ENCODE measurements at places on chromosomes 1 and 21.

DNA sequence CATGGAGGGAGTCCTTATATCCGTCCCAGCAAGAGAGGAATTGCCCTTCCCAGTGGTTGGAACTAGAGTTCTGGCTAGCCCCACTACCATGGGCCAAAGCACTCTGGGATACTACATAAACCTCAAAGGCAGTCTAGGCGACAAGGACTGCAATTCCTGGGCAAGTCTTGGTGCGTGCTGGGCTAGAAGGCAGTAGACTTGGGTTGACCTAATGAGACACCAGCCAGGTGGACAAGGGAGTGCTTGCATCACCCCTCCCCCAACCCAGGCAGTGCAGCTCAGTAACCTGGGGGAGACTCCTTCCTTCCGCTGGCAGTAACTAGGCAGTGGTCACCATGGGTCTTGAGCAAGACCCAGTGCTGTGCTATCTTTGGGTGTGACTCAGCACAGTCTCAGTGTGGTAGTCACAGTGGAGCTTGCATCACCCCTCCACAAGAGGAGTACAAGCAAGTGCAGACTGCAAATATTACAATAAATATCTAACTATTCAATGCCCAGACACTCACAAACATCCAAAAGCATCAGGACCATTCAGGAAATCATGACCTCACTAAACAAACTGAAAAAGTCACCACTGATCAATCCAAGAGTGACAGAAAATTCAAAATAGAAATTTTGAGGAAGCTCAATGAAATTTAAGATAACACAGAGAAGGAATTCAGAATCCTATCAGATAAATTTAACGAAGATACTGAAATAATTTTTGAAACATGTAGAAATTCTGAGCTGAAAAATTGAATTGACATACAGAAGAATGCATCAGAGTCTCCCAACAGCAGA, 84.7 kb upstream of the LYPLAL1 start:
- peak; percentile 88 for DNase-seq

- DNase-seq: no peak
These were observed 5.4 kb upstream of the SFN start for GRCh38 chr1:26857473-26858060.

GRCh38 chr1:169395955-169396354, 28.0 kb downstream of the BLZF1 start:
- no peak for DNase-seq

GRCh38 chr1:237851210-237851845, 39.4 kb downstream of the ZP4 start:
- peak; percentile 82 for DNase-seq

DNA sequence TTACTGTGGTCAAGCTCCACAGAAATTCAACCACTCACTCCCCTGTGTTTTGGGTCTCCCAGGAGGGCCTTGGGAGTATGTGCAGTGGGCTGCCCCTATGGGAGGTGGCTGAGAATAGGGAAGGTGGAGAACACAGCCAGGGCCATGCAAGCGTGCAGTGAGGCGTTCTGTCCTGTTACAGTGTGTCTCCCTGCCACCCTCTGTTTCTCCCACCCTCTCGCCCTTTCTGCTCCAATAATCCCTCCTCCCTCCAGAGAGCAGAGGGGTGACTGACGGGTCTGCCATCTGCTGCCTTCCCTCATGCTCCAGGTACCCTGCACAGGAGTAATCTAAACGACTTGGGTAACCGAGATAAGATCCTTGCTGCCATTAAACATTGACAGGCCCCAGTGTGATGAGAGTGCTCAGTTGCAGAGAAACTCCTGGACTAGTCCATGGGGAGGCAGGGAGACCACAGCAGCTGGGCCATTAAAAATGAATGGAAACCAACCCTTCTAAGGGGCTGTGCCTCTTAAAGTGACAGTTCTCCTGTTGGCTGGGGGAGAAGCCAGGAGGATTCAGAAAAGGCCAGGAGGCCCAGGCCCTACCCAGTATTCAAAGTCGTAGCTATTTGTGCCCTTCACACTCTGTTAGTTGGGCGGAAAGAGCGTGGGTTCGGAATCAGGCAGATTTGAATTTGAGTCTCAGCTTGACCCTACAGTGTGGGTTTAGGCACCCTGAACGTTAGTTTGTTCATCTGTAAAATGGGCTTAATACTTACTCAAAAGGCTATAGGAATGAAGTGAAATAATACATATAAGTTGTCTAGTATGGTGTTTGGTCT, 22.4 kb upstream of the BTG2 start:
- DNase-seq: no peak

DNA sequence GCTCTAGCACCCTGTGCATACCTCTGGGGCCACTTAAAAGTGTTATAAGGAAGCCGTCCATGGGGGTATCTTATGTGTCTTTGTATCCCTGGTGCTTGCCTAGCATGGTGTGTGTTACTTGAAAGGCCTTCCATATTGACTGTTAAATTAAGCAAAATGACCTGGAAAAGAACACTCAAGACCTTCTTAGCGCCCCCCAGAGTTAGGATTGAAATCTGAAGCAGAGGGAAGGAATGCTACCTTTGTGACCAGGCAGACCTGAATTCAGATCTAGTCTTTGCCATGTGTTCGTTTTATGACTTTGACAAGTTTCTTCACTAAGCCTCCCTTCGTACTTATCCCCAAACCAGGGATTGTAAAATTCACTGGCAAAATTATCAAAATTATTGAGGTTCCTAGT, 59.9 kb downstream of the SLC22A15 start:
- no peak for DNase-seq

GRCh38 chr1:113686891-113687618, 72.2 kb downstream of the PHTF1 start:
- DNase-seq: no peak

DNA sequence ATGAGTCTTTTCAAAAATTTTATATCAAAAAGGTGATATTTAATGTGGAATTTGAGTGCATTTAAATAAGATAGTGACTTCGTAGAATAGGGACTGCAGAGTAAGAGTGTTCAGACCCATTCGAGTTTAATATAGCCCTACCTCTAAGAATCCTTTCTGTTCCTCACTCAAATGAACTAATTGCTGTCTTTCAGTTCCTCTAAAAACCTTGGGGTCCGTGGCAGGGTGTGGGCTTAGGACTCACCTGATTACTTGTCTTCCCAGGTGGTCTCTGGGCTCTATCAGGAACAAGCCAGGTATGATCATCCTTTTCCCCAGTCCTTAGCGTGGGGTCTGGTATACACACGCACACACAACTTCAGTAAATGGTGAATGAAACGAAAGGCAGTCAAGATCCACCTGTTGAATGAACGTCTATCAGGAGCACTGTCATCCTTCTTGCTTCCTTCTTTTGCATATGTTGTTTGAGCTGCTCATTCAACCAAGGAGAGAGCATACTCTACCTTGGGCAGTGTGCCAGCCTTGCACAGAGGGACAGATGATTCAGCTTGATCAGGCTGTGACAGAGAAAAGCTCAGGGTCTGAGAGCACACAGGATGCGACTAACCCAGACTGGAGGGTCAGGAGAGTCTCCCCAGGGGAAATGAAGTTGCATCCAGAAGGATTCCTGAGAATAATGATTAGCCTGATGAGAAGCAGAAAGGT, 1.2 kb upstream of the RNF11 start:
- DNase-seq: peak; percentile 61

DNA sequence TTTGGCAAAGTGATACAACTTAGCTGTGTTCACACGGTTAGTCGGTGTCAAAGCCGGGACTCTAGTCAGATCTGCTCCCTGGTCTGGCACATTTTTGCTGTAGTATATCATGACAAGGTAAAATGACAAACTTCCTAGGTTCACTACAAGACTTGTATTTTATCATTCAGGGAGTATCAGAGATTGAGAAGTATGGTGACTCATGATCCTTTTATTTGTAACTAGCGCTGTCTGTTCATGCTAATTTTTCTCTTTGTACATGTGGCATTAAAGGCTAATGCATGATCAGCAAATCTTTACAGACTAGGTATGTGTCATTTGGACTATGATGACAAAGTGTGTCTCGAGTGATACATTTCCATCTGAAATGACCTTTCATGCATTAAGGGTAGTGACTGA, 326.7 kb downstream of the SIPA1L2 start:
- no peak for DNase-seq
